ENCODE measurements at places on chromosomes 4 and X.

GRCh38 chrX:147912093-147912801 lies 528 bp downstream of the FMR1 start:
- DNase-seq = peak; percentile 4

- no peak for DNase-seq
Measured at GRCh38 chrX:84634201-84634782, 132.0 kb upstream of the HDX start.

DNA sequence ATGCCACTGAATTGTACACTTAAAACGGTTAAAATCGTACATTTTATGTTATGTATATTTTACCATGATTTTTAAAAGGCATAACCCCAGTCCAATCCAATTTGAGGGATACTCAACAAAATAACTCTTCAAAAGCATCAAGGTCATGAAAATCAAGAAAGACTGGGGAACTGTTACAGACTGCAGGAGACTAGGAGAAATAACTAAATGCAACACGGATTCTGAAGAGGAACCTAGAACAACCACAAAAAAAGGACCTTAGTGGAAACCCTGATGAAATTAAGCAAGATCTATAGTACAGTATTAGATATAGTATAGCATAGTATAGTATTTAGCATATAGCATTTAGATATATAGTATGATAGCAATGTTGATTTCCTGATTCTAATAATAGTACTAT lies 26.8 kb downstream of the SH3KBP1 start:
- no peak for DNase-seq

GRCh38 chrX:31702222-31702621 lies 630.4 kb upstream of the FTHL17 start:
- no peak for DNase-seq

- no peak for DNase-seq
Measured at GRCh38 chr4:41702770-41703169, 45.8 kb downstream of the PHOX2B start.

DNA sequence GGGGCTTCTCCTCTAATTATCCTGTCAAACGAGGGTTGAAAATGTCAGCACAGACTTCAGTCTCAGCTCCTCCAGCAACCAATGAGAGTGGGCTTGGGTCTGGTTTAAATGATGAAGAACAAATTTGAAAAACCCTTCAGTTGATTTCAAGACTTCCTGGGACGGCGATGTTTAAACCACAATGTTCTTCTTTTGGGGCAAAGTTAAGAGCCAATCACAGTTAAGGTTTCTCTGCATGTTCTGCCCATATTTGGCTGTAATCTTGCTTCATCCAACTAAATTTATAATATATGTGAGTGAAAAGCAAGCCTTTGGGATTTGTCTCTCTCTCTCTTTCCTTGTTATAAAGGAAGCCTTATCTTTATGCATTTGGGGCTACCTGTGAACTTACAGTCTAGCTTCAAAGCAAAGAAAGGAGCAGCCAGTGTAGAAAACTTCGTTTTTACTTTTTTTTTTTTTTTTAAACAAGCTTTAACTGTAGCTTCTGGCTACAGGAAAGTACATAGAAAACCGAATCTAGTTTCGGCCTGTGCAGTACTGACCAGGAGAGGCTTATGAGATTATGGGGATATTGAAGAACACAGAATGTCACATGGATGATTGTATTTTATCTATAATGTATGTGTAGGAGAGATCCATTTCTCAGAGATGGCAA lies 46.8 kb upstream of the FAM9C start:
- no peak for DNase-seq

DNA sequence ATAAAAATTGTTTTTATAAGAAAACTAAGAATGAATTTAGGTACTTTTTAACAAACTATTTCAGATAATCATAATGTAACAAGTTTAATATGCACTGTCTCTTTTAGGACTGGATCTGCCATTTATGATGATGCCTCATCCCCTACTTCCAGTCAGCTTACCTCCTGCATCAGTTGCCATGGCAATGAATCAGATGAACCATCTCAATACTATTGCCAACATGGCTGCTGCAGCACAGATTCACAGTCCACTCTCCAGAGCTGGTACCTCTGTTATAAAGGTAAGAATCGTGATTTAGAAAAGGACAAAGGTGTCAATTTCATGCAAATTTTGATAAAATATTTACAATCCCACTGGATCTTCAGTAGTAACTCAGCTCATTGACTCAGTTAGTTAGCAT lies 566.2 kb downstream of the DACH2 start:
- no peak for DNase-seq

GRCh38 chr4:56817840-56818491 lies 3.5 kb downstream of the SPINK2 start:
- no peak for DNase-seq

GRCh38 chr4:130143656-130144055 lies 1047.7 kb downstream of the C4orf33 start:
- no peak for DNase-seq

Data from posterior cingulate gyrus (tissue), 11 donors.